ENCODE measurements at places on chromosomes 7 and 10.

GRCh38 chr7:20312562-20312961 lies 18.1 kb upstream of the ITGB8 start:
- DNase-seq = no peak

- DNase-seq = no peak
Measured at GRCh38 chr10:102286216-102286615, 40.9 kb downstream of the GBF1 start.

DNA sequence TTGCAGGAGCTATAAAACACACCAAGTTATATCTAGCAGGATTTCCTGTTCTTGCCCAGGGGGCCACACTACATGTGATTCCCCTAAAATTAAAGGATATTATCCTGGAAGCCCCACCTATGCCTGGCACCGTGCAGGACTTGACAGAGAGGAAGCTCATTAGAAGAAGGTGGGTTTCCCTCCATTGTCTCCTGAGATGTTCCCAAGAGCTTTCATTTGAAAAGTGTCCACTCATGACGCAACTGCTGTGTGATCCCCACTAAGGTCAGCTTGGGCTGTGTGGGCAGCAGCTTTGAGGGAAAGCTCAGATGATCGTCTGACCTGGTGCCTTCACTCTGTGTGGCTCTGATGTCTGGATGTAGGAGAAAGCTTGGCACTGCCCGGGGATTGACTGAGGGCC lies 53.5 kb downstream of the RAMP3 start:
- DNase-seq = no peak

DNA sequence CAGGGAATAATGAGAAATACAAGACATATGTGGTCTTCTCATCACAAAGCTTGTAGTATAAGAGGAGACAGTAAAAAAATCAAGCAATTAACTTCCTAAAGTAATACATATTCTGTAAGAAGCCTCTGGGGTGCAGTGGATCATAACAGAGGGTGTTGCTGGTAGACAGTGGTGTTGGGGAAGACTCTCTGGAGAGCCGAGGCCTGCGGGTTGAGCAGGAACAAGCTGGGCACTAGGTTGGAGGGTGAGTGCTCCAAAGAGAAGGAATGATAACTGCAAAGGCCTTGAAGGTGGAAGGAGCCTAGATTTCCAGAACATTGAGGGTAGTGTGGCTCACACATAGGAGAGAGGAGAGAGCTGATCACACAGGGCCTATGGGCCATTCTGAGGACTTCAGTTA lies 1.5 kb downstream of the GIMAP4 start:
- DNase-seq = no peak

DNA sequence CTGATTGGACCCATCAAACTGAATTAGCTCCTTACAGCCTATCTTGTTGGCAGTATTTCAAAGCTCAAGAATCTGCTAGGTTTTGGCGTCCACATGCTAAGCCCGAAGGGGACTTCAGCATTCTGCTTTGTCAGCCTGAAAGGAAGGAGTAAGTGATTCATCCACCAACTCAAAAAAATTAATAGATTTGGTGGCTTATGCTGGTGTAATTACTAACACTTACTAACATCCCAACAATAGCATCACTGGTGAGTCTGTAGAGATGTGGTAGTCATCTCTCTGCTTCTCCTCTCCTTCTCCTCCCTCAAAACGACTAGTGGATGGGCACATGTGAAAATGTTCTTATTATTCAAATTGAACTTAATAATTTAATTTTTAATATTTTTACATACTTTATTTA lies 53.8 kb upstream of the EGR2 start:
- no peak for DNase-seq

GRCh38 chr7:155312633-155313032 lies 15.0 kb downstream of the INSIG1 start:
- DNase-seq = no peak

DNA sequence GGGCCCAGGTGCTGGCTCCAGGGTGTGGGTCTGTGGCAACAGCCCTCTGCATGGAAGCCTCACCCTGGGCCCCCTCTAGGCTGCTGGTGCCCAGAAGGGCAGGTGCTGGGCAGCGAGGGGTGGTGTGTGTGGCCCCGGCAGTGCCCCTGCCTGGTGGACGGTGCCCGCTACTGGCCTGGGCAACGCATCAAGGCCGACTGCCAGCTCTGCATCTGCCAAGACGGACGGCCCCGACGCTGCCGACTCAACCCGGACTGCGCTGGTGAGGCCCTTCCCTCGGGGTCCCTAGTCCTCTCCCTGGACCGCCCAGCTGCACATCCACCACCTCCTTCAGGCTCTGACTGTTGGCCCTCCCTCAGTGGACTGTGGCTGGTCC lies 18.8 kb upstream of the ZNF467 start:
- DNase-seq = no peak

GRCh38 chr7:79217468-79217867 lies 236.0 kb downstream of the MAGI2 start:
- DNase-seq = no peak

DNA sequence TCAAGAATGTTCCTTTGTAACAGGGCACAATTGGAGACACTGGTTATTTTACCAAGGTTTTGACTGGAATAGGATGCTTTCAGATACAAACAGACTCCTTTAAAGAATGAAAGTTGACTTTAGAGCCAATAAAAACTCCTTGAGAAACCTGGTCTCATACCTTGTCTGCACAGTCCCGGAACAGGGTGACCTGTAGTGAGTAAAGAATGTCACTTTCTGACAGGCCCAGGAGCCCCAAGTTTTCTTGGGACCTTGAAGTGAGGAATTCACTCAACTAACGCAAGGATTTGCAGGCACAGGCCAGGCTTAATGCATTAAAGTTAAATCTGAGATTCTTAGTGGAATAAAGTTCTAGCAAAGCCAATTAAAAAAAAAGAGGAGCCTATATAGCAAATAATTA lies 11.5 kb upstream of the GARS1 start:
- DNase-seq = no peak

- DNase-seq = no peak
Measured at GRCh38 chr10:70106958-70107791, 25.4 kb downstream of the AIFM2 start.

- DNase-seq = no peak
Measured at GRCh38 chr10:68154211-68154497, 44.9 kb downstream of the MYPN start.

- no peak for DNase-seq
Measured at GRCh38 chr7:93817526-93817925, 73.0 kb downstream of the TFPI2 start.

DNA sequence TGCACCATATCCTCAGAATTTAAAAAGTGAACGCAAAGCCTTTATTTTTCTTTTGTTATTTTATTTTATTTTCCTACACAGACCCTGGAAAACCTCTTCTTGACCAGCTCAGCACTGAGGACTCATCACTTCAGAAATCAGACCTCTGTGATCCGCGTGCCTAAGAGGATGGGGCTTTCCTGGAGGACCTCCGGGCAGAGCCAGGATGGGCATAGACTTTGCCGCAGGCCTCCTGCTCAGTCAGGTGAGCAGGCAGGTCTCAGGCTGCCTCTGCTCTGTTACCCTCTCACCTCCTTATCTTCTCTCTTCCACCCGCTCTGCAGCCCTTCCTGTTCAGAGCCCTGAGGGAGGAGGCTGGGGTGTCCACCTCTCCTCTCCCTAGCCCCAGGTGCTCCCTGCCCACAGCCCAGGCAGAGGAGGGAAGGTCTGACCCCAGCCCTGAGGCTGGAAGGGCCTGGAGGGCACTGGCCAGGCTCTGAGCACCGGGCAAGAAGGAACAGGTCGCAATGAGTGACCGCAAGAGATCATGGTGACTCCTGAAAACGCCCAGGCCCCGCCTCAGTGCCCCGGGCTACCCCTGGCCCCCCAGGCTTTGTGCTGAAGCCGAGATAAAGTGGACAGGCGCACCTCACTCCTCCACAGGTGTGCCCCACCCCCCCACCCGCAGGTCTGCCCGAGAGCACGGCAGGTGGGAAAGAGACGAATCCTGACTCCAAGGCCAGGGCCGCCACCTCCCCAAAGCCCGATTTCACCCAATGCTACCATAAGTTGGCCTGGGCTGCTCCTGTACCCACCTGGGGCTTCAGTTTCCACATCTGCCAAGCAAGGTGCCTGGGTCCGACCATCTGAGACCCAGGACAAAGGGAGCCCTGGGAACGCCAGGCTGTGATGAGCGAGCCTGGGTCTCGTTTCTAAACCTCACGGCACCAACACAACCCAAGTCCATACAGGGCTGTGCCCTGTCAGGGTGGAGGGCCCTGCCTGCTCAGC lies 2.8 kb downstream of the CALML5 start:
- DNase-seq = no peak

DNA sequence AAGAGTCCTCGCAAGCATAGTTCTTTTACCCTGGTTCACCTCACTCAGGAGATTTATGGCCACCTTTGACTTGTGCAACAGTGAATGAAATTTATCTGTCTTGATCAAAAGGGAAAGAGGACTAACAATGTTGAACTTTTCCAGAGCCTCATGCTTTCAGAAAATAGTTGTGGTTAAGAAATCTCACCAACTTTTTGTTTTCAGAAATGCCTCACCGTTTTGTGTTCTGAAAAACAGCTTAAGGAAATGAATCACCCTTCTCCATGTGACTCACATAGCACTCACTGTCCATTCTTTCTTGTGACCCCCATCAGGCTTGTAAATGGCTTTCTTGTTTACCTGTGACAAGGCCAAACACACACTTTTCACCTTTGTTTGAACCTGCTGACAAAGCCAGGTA lies 148.6 kb upstream of the FAM3C start:
- no peak for DNase-seq

GRCh38 chr10:124875596-124875995 lies 66.3 kb upstream of the ZRANB1 start:
- DNase-seq = no peak

DNA sequence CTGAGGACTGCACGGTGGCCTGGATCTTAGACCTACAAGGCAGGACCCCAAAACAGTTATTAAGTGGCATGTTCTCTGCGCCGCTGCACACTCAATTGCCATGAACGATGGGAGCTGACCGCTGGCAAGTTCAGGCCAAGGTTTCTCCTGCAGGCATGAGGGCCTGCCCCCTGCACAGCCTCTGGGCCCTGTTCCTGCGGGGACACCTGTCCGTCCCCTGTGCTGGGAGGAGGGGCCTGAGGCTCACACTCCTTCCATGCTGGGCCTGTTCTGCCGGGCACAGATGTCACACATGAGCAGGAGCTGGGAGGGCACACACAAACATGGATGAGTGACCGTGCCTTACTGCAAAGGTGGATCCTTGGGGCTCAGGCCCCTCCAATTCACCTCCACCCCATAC lies 90.0 kb downstream of the PTPRN2 start:
- DNase-seq = no peak

GRCh38 chr7:150668472-150668911 lies 17.0 kb upstream of the GIMAP2 start:
- DNase-seq = peak; percentile 53

DNA sequence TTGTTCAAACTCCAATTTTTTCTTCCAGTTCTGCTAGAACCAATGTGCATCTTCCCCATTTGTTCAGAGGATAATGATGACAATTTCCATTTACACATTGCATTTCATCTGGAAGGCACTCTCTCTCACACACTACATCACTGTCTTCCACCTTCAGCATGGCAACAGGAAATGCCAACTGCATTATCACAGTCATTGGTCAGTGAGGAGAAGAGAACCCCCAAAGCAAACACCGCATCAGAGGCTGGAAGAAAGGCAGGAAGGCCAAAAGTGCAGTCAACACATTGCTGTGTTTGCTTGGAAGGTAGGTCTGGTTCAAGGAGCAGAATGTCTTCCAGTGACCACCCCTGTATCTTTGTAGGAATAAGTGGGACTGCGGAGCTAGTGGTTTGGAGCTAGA lies 192.2 kb upstream of the RHOBTB1 start:
- no peak for DNase-seq

DNA sequence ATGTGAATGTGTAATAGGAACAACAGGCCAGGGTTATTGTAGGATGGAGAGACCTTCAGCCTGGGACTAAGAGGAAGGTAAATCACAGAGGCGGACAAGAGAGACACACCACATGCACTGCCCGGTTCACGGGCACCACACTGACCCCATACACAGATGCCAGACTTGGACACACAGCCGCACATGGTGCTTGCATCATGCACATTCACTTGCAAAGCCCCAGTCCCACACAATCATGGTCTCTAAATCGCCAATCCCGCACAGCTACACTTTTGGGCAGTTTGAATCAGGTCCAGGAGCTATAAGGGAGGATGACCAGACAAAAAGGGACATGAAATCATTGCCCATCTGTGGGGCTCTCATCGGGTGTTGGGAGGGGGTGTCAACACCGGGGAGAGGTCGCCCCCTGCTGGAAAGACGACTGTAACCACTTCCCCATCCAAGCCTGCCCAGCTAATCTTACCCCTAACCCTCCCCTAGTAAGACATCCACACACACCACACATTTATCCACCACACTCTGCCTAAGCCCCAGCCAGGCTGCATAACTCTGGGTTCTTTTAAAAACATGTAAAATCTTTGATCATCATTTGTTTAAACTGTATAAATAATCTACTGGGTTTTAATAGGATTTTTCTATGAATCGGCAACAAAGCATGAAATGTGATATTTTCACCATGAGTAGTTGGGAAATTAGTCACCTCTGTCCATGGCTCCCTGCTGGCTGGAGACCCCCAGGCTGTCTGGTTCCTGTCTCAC lies 40.5 kb upstream of the SLF2 start:
- peak; percentile 3 for DNase-seq

DNA sequence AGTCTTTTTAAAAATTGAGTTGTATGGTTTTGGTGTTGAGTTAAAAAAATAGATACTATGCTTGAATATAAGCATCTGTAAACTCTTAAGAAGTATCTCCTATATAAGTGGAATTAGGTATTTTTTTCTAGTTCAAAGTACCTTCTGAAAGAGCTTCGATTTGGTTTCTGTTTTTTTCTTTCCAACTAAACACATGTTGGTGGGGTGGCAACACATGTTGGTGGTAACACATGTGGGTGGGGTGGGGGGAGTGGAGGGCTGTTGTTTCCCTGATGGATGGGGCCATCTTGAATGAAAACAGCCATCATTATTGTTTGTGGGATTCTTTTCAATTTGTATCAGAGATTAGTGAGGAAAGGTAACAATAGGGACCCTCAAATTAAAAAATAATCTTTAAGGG lies 178.9 kb downstream of the STK31 start:
- DNase-seq = no peak

GRCh38 chr10:61795551-61795950 lies 105.9 kb upstream of the ARID5B start:
- no peak for DNase-seq

Data from stimulated activated CD8-positive, alpha-beta memory T cell treated with anti-CD3 and anti-CD28 coated beads, Interleukin-4, amount 100 ng/mL, for 4 hours (primary cell).